ENCODE measurements at places on chromosomes 3 and 15.

DNA sequence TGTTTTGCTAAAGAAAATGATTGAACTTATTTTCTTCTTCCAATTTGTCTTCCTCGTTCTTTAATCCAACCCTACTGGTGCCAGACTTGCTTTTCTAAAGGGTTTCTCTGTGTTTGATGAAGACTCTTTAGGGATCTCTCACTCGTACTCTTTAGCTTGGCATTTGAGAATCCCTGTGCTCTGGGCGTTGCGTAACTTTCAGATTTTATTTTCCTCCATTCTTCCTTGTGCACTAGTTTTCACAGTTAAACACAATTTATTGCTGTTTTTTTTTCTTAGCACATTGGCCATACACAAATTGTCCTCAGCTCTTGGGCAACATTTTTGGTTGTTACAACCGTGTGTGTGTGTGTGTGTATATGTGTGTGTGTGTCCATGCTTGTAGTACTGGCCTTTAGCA is 95.8 kb upstream of the ADAMTSL3 start:
- DNase-seq = no peak

GRCh38 chr3:72375237-72376076 is 472.8 kb downstream of the SHQ1 start:
- DNase-seq = no peak

- no peak for DNase-seq
These were observed 20.1 kb downstream of the RFT1 start for GRCh38 chr3:53109891-53110771.

- DNase-seq = no peak
These were observed 24.7 kb upstream of the BSN start for GRCh38 chr3:49529567-49529966.

DNA sequence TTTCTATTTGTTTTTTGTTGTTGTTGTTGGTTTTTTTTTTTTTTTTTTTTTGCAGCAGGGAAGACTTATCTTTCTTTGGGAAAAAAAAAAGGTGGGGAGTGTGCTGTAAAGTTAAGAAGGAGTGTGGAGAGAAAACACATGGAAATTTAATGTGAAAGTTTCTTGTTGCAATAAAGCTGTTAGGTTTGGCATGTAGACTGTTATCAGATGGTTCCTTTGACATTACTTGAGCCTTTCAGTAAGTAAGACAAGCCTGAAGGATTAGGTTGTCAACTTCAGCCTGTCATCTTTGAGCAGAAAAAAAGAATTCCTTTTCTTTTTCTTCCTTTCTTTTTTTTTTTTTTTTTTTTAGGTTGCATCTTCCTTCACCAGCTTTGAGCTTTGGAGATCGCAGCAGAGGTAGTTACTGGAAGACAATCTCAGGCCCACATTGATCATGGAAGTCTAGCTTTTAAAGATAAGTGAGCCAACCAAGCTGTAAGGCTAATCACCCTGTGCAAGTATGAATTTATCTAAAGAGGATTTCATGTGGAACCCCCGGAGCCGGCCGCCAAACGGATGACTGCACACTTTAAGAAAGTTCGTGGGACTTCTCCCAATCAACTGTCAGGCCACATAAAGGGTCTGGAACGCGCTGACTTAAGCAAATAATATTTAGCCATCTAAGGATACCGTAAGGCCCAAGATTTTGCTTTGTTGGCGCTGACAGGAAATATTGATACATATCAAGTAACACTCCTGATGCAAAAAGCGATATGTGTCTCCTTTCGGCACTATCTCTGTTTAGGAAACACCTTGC is 1040.1 kb upstream of the NR2F2 start:
- no peak for DNase-seq

DNA sequence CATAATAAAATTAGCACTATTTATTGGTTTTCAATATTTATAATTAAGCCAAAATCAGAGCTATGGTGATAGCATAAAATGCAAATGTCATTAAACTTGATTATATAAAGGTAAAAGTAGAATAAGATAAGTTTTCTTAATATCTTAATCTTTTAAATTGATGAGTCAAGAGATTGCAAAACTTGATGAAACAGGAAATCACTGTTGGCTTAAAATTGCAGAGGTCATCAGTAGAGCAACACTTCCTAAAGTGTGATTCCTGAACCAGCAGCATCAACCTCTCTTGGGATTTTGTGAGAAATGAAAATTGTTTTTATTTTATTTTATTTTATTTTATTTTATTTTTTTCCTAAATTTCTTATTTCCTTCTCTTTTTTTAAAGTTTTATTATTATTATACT is 226.4 kb upstream of the CTDSPL start:
- DNase-seq = no peak

DNA sequence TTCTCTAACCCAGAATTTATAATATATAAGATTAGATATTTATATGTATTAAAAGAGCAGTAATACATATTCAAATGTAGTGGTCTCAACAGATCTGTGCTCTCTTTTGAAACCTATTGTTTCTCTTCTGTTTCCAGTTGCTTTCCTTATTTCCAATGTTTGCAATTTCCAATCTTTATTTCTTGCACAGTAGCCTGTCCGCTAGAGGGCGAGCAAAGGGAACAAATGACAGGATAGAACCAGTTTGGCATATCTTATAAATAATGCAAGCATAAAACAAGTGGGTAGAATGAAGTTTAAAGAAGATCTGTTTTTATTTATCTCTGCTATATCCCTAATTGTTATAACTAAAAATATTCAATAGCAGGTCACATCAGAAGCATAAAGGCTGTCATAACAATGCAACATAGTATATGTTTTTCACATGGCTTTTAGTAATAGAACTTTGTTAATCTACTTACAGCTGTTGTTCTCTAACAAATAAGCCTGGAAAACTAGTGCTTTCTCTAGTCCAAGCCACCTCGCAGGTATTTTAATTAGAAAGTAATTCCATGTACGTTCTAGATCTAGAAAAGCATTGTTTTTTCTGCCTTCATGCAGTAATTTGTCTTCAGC is 15.1 kb upstream of the TCAIM start:
- peak; percentile 1 for DNase-seq

DNA sequence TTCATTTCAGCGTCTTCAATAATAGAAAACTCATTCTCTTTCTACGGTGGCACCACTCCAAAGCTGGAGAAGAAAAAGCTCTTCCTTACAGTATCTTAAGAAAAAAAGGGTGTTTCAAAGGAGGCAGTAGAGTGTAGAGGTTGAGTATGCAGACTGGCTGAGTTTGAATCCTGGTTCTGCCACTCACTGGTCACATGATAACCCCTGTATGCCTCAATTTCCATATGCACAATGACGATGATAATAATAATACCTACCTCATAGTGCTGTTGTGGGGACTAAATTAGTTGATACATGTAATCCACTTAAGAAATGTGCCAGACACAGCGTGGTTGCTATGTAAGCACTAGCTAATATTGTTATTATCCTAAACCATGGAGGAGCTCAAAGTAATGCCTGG is 4.5 kb downstream of the ANP32A start:
- no peak for DNase-seq

- DNase-seq = no peak
These were observed 134.3 kb upstream of the ABHD17C start for GRCh38 chr15:80560601-80561400.

GRCh38 chr15:99279827-99280226 is 28.5 kb downstream of the LRRC28 start:
- no peak for DNase-seq

DNA sequence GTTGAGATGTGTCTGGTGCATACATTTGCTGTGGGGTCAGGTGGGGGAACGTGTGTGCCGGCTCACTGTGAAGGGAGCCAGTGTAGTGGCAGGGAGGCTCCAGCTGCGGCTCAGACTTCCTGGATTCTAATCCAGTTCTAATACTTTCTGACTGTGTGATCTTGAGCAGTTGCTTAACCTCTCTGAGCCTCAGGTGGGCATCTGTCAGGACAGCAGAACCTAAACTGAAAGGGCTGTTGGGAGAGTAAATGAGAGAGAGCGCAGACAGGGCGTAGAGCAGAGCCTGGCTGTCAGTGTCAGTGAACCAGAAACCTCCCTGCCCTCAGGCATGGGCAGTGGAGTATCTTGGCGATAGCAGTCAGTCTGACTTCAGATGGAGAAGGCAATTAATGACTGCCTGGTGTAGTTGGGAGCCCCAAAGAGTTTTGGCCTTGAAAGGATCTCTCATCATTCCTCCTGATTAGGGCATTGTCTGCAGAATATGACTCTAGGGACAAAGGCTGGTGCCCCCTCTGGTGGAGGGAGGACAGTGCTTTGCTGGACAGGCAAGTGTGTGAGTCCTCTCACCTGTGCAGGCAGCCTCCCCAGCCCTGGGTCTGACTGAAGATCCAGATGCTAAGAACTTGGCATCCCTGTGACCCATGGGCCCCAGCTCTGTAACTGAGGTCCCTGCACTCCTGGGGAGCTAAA is 9.6 kb downstream of the KBTBD13 start:
- DNase-seq = no peak

- DNase-seq = no peak
These were observed 13.6 kb downstream of the HAPLN3 start for GRCh38 chr15:88881775-88882174.

- no peak for DNase-seq
These were observed 10.1 kb upstream of the LMCD1 start for GRCh38 chr3:8491271-8492144.

DNA sequence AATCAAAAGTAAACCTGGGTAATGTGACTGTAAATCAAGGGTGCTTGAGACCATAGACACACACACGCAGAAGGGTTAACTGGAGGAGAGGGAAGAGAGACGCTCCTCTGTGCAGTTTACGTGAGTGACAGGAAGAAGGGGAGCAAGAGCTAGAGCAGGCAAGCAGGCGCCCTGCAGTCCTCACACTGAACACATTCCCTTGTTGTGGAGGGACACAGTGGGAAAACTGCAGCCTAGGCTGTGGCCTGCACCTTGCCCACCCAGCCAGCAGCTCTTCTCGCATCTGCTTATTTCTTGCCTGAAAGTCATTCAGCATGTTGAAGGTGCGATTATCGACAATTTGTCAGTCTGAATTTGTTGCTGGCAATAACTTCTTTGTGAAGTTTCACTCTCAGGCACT is 24.2 kb downstream of the SOX2 start:
- no peak for DNase-seq

GRCh38 chr15:85044251-85044853 is 62.7 kb downstream of the PDE8A start:
- DNase-seq = no peak

- DNase-seq = no peak
These were observed 20.2 kb upstream of the UTS2B start for GRCh38 chr3:191350396-191351090.

- no peak for DNase-seq
These were observed 7.2 kb upstream of the RARB start for GRCh38 chr3:25420885-25421284.

- no peak for DNase-seq
These were observed 556.5 kb upstream of the KCNMB2 start for GRCh38 chr3:177979703-177980102.

GRCh38 chr3:178645503-178645902 is 109.3 kb downstream of the KCNMB2 start:
- no peak for DNase-seq

All from NCI-H187 treated with DMSO at 0.1 percent for 48 hours (cell line).